ENCODE measurements at places on chromosomes 3 and 15.
A peak's percentile ranks its signal among the peaks of the same experiment; 100 is the strongest.

DNA sequence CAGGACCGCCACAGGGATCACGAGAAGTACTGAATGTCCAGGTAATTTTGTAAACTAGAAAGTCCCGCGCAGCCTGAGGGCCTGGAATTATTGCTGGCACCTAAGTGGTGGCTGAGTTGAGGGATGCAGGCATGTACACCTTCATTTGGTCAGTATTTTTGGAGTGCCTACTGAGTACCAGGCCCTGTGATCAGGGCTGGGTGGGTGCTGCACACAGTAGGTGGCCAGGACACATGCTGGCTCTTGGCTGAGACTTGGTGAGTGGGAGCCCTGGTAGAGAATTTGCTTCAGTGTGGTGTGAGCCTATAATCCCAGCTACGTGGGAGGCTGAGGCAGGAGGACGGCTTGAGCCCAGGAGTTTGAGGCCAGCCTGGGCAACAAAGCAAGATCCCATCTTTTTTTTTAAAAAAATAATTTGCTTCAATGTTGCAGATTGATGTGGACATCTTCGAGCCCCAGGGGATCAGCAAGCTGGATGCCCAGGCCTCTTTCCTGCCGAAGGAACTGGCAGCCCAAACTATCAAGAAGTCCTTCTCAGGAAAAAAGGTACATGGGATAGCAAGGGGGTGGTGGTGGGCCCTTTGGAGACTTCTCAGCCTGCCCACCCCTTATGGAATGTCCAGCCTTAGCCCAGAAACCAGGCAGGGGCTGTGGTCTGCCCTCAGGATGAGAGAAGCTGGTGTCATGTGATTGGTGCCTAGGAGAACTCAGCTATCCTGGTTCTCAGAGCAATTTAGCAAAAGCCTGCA, 2.6 kb downstream of the ITIH1 start:
- DNase-seq, result no peak

DNA sequence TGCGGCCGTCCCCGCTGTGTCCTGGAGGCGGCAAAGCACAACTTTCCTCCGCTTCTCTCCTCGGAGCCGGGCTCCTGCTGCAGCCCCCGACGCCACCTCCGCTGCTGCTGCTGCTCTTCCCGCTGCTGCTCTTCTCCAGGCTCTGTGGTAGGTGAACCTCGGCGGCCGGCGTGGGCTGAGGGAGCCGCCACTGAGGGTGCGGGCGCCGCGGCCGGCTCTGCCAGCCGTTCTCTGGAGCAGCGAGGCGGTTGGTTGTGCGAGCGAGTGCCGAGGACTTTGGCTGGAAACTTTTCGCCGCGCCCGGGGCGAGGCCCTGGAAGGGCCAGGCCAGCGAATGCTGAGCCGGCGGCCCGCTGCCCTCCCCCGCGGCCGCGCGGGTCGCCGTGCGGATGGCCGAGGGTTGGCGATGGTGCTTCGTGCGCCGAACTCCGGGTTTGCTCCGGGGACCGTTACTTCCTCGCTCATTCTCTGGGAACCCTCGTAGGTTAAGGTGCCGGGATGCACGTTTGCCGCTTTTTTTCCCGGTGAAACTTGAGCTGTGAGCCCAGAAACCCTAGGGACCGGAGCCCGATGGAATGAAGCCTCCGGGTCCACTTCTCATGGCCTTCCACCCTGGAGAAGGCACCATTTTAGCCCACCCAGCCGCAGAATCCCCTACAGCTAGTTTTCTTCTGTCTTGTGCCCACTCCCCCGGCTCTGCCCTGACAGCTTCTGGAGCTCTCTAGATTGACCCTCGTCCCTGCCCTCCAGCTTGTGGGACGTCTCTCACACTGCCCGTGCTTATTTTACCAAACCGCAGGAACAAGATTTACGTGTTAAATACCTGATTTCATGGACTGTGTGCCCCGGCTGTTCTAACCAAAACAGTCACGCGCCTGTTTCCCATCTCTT, 660 bp downstream of the NECTIN3 start:
- no peak for DNase-seq

GRCh38 chr3:113242096-113242581, 30.8 kb downstream of the BOC start:
- DNase-seq, result no peak

DNA sequence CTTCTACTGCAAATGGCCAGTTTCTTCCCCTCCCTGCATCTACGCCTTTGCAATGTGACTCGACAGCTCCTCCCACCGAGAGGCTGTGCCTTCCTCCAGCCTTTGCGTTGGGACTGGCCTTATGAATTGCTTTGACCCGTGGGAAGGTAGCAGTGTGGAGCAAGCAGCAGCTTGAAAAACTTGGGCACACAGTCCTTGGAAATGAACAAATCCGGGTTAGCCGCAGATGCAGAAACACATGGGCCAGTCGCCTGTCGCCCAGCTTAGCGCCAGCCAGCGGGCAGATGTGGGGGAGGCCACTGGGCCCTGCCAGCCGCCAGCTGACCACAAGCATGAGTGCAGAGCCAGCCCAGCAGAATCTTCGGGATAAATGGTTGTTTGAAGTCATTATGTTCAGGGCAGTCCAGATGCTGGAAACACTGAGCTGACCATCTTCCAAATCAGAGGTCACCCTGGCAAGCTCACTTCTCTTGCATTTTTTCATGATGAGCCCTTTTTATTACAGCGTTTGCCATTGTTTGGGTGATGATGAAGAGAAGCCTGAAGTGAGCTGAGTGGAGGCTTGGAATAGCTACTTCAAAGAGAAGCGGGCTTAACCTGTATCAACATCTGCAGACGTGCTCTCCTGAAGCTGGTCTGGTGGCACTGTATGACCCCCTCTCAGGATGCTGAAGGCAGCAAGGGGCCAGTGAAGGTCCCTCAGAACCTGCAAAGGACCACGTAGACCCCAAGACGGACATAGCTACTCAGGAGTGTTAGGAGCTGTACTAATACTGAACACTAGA, 9.8 kb downstream of the SELENOS start:
- DNase-seq, result no peak

DNA sequence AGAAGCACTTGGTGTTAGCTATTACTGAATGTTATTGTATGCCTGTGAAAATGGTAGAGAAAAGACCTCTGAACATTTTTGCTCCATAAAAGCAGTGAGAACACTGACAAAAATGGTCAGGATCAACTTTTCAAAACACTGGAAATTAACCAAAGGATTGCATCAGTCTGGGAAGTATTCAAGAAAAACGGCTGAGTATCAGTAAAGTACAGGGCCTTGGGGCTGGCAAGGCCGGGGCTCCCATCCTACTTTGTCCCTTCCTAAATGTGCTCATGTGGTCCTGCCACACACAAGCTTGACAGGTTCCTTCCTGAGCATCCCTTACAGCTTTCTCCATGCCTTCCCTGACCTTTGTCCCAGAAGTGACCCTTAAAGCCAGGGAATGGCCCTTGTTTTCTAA, 84.0 kb downstream of the CFAP20DC start:
- no peak for DNase-seq

GRCh38 chr3:135051409-135051973, 256.4 kb downstream of the EPHB1 start:
- no peak for DNase-seq

GRCh38 chr15:45641999-45642932, 7.4 kb downstream of the SQOR start:
- no peak for DNase-seq

DNA sequence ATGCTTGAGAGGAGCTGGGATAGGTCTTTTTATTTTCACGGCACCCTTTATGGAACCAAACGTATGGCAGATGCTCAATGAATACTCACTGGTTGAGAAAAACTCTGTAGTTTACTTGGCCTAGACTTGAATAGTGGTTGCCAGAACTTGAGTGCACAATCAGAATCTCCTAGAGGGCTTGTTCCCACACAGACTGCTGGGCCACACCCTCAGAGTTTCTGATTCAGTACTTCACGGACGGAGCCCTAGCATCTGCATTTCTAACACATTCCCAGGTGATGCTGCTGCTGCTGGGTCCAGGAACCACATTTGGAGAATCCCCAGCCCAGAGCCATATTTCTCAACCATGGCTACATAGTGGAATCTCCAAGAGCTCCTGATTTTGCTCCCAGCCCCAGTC, 24.6 kb downstream of the CA12 start:
- no peak for DNase-seq

DNA sequence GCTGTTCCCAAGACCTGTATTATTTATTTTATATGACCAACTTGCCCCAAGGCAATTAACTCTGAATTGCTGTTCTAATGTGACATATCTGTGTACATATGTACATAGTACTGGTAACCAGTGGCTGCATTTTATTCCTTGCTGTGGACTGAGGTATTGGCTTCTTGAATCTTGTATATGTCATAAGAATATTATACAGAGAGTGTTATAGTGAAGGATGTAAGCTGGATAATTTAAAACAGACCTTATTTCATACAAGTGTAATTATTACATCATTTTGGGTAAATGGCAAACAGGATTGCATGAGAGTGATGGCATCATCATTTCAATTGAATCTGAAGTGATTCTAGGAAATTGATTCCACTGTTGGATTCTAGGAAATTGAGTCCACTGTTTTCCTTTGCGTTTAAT, 32.9 kb downstream of the B3GALNT1 start:
- DNase-seq, result no peak

DNA sequence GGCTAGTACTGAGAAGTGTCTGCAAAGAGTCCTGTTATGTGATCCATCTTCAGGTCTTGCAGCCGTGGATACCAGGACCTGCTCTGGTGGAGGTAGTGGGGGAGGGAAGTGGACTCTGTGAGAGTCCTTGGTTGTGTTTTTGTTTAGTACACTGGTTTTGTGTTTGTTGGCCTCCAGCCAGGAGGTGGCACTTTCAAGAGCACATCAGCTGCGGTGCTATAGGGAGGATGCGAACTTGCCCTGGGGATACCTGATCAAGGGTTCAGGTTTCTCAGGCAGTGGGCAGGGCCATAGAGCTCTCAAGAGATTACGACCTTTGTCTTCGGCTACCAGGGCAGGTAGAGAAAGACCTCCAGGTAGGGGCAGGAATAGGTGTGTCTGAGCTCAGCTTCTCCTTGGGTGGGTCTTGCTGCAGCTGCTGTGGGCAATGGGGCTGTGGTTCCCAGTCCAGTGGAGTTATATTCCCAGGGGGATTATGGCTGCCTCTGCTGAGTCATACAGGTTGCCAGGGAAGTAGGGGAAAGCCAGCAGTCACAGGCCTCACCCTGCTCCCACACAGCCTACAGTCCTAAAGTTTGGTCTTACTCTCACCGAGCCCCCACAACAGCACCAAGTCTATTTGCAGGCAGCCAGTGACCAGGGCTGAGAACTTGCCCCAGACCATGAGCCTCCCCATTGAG, 132.8 kb upstream of the NPHP3 start:
- no peak for DNase-seq

- no peak for DNase-seq
Measured at GRCh38 chr3:99934975-99935797, 117.5 kb downstream of the CMSS1 start.

GRCh38 chr3:188798556-188799145, 373.1 kb upstream of the TPRG1 start:
- no peak for DNase-seq

DNA sequence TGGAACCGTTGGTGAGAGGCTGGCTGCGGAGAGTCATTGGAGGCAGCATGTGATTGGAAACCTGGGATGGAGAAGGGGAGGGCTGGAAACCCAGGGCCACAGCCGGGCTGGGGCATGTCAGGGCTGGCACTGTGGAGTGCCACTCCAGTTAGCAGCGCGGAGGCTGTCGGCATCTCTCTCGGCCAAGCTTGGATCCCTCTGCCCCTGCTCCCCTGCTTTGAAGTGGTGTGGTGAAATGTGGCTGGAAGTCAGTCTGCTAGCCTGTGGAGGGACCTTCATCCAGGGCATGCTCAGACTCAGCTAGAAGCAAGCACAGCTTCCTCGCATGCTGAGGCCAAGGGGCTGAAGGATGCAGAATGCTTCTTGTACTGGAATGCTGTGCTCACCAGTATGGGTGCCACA, 13.5 kb downstream of the SLCO3A1 start:
- peak; percentile 65 for DNase-seq

DNA sequence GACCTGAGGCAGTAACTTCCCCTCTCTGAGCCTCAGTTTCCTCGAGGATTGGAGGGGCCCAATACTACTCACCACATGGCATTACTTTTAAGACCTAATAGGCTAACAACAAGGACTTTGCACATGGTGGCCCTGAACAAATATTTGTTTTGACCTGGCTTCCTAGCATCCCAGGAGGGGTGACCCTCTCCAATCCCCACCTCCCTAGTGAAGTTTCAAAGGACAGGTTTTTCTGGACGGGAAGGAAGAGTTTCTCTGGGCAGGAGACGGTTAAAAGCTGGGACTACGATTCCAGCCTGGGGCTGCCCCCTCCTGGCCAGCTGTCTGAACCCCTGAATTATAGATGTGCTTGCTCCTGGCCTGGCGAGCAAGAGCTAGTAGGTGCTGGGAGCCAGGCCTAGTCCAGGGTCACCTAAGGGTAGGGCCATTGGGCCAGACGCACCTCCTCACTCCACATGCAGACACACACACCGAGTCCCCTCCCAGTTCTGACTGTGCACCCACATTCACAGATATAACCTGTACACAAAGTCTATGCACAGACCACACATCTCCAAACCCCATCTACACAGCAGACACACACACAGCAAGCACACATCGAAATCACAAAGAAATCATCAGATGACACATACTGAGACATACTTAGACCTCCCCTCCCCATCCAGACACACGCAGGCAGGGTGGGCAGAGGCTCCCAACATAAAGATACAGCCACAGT, 2.7 kb upstream of the ISL2 start:
- no peak for DNase-seq

- DNase-seq, result no peak
Measured at GRCh38 chr3:12910356-12911099, 69.2 kb upstream of the RPL32 start.

DNA sequence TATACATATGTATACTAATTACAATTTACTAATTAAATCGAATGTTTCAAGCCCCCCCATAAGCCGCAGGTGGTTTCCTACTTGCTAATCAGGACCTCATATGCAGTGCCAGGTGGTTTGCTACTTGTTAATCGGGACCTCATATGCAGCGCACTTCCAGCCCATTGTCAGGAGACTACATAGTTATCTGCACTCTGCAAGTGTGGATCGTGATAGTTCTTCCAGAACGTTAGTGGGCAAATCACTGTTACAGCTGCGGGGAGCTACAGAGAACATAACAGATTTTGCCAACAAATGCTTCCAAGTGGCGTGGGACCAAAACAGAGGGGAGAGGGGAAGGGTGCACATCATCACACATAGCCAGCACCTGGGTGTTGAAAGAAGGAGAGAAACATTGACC, 558.4 kb downstream of the GABRG3 start:
- DNase-seq, result no peak

- no peak for DNase-seq
Measured at GRCh38 chr3:139231555-139232281, 112.1 kb upstream of the MRPS22 start.
